ENCODE measurements at places on chromosomes 7 and 10.
A peak's percentile ranks its signal among the peaks of the same experiment; 100 is the strongest.

DNA sequence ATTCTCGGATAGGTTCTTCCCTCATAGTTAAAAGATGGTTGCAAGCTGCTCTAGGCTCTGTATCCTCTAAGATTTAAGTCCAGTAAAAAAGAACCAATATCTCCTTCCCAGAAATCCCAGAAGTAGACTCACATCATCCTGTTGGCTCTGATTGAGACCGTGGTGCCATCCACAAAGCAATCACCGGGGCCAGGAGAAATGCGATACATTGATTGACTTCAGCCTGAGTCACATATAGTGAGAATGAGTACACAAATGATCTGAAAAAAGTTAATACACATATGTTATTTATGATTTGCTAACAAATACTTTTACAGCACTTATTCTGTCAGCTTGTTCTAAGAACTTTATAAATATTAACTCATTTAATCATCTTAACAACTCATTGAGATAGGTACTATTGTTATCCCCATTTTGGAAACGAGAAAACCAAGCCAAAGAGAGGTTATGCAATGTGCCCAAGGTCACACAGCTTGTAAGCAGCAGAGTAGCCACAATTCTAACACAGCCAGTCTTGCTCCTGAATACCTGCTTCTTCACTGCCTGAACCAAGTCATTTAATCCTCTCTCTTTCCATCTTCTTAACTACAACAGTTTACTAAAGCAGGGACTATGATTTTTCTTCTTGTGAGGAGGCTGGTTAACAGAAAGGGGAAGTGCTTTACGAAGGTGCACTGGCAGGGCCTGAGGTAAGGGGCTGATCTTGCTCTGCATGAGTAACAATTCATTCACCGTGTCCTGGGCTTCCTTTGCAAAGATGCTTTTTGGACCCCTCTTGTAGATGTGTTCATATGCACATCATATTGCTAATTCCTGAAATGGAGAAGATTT is 177.0 kb downstream of the REEP3 start:
- DNase-seq, result no peak

DNA sequence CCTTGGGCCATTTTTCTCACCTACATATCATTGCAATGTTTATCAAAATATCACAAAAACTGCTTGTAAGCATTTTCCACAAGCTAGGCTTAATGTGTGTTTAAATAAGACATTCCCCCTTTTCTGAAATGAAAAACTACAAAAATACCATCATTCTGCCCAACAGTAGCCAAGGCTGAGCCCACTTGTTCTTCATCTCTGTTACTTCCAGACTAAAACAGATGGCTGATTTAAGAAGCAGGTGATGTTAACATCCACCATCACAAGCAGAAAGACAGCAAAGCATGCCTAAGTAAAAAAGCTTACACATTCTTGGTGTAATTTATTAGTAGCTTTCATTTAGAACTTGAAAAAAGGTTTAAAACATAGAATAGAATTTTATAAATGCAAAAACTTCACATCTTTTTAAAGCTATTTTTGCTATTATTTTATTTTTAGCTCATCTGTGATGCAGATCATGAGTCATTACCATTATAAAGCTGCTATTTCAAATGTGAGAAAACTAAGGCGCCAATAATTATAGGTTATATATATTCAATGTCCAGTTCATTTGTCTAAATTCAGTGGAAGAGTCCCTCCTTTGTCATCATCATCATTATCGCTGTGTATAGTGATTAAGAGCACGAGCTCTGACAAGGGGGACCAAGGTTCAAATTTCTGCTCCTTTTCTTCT is 109.4 kb downstream of the RELN start:
- DNase-seq, result no peak

- no peak for DNase-seq
Measured at GRCh38 chr10:16945593-16945992, 128.4 kb upstream of the RSU1 start.

DNA sequence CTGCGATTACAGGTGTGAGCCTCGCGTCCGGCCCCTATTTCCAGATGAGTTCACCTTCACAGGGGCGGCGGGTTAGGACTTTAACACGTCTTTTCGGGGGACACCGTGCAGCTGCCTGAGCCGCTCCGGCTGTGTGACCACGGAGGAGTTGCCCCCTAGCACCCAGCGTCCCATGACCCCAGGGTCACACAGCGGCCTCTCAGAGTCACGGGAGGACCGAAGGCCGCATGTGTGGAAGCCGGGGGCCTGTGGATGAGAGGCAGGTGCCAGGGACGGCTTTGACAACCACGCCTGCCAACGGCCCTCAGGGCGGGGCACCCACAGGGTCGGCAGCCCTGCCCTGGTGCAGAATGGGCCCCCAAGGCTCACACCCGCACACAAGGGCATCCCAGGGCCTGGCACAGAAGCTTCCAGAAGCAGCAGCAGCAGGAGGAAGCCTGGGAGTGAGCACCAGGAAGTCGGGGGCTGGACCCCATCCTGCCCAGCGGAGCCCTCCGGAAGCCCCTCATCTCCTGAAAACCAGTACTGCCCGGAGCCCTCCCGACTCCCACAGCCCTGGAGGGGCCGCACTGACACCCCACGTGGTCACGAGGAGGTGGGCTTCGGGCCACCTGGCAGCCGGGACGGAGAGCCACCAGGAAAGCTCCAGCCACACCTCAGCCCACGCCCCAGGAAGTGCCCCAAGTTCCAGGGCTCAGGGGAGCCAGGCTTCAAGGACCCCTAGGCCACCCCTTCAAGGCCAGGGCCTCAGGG is 32.7 kb downstream of the ADAP1 start:
- no peak for DNase-seq

DNA sequence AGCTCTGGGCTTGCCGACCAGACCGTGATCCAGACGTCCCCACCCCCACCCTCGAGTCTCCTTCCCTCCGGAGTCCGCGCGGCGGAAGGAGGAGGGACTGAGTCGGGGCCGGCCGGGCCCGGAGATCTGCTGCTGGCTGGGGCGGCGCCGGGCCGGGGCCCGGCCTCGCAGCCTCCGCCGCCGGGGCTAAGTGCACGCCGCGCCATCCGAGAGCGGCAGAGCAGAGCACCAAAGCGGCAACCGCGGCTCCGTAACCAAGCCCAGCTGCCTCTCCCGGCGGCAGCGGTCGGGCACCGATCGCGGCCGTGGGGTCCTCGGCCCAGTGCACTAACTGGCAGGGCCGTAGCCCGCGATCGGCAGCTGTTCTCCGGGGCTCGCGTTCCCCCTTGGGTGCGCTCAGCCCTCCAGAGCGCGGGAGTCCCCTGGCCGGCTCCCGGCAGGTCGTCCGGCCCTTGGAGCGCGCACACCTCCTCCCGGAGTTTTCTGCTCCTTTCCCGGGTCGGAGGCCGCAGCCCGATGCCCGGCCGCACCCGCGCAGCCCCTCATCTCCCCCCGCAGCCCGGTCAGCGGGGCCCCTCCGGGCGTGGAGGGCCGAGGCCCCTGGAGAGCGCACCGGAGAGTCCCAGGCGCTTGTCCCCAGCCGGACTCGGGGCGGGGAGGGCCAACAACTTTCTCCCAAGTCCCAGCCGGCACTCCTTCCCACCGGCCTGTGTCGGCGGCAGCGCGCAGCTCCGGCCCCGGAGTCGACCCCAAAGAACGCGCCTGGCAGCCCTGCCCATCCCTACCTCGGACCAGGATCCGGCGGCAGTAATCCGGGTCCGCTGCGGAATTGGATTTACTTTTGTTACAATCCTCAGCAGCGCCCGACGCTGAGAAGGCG is 799 bp downstream of the VAX1 start:
- peak; percentile 92 for DNase-seq

GRCh38 chr10:59611048-59611447 is 98.6 kb downstream of the SLC16A9 start:
- no peak for DNase-seq

DNA sequence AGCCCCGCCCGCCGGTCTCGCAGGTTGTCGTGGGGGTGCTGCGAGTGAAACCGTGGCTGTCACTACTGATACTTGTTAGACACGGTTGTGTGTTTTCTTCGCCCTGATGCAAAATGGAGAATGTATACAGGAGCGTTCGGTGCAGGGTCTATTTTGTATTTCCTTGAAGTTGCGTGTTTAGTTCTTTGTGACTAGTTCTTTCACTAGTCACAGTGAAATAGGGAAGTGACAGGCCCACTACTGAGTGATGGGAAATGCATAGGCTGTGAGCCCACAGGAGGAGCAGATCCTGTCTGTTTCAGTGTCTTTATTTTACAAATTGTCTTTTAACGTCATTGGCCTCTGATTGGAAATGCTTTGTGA is 675 bp downstream of the ABRAXAS2 start:
- no peak for DNase-seq

- peak; percentile 88 for DNase-seq
Measured at GRCh38 chr7:159144758-159145489, at the start of gene VIPR2. VIPR2 (minus strand) TSS chr7:159144867; CDS start chr7:159144771, 96 bp downstream.

DNA sequence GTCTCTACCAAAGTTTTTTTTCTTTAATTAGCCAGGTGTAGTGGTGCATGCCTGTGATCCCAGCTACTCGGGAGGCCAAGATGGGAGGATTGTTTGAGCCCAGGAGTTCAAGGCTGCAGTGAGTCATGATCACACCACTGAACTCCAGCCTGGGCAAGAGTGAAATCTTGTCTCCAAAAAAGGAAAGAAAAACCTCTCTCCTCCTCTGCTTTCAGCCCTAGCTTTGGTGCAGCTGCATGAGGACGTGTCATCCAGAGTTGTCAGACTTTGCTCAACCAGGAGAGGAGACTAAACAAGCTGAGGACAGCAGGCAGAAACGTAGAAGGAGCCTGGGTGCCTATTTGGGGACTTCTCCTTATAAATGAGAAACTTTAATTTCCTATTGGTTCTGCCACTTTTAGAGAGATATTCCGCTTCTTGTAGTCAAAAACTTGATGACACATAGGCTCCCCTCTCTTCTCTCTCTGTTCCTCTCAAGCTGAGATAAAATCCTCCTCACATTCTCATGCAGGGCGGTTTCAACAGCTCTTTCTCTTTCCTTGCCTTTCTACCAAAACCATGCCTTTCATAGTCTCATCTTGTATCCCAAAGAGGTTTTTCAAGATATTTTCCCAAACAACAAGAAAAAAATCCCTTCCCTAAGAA is 205.4 kb downstream of the ARHGAP12 start:
- DNase-seq, result no peak

GRCh38 chr7:141872931-141873330 is 31.6 kb upstream of the PRSS37 start:
- no peak for DNase-seq

DNA sequence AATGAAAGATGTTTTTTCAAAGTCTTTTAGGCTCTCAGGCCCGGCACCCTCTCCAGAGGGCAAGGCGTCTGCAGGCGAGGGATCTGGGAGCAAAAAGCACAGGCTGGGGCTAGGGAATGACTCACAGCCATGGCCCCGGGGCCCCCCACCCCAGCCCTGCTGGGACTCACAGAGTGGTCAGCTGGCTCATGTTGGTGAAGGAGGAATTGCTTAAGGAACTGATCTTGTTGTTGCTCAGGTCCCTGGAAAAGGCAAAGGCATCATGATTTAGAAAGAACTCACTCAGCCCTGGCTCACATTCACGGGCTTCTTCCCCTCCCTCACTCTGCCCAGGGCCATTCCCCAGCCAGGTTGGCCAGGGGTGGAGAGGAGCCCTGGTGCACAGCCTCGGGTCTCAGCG is 151.5 kb downstream of the SLIT1 start:
- peak; percentile 56 for DNase-seq

DNA sequence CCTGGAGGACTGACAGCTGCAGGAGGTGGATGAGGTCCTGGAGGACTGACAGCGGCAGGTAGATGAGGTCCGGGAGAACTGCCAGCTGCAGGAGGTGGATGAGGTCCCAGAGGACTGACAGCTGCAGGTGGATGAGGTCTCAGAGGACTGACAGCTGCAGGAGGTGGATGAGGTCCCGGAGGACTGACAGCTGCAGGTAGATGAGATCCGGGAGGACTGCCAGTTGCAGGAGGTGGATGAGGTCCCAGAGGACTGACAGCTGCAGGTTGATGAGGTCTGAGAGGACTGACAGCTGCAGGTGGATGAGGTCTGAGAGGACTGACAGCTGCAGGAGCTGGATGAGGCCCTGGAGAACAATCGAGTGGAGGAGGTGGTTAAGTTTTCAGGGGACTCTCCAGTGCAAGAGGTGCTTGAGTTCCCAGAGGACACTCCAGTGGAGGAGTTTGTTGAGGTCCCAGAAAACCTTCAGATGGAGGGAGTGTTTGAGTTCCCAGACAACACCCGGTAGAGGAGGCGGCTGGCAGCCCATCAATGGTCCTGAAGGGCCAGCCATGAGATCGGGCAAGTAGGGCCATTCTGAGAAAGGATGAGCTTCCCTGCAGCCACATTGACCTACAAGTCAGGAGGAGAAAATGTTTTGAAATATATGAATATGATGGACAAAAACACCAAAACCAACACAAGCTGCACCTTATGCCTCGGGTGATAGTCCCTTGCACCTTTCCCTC is 4.7 kb upstream of the EIF5AL1 start:
- DNase-seq, result no peak

GRCh38 chr10:44334091-44334490 is 50.8 kb downstream of the CXCL12 start:
- DNase-seq, result no peak

- DNase-seq, result peak; percentile 77
Measured at GRCh38 chr7:155230169-155230593, 67.5 kb upstream of the INSIG1 start.

DNA sequence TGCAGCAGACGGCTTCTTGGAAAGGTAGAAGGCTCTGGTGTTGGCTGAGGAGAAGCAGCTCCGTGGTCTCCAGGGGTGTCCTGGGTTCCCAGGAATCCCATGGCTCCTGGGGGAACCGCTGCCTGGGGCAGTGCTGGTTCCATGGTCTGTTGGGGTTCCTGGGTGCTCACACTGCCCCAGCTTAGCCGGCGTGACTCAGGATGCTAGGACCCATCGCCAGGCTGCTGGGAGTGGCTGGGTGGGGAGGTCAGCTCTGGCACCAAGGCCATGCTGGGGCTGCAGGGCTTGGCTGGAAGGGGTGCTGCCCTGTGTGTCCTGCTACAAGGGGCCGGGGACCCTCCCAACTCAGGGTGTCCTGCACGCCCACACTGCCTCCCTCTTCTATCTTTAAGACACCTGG is 9.4 kb downstream of the MGMT start:
- no peak for DNase-seq

DNA sequence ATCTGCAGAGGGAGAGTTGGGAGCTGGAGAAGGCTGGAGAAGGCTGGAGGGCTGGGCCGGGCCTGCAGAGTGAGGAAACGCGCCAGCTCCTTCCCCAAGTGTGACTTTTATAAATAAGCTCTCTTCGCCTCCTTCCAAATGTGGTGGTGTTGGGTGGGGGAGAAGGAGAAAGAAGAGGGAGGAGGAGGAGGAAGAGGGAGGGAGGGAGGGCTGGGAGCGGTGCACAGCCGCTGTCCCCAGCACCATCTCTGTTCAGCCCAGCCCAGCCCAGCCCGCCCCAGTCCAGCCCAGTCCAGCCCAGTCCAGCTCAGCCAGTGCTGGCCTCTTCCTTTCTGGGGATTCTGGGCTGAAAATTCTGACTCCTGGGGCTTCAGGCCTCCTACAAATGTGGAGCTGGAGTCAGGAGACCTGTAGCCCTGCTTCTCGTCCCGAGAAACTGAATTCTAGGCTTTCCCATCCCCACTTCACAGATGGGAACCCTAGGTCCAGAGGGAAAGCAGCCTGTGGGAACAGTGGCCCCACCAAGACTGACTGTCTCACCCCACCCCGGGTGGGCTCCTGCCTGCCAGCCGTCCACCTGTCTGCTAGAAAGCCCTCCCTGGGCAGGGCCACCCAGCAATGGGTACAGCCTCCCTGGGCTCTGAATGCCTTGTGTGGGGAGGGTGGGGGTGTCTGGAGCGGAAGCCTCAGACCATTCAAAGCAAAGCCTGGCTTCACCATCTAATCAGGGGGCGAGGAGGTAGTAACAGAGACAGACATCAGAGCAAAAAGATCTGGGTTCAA is 2.3 kb downstream of the STX1A start:
- no peak for DNase-seq

GRCh38 chr7:90955641-90956207 is 308.5 kb upstream of the FZD1 start:
- DNase-seq, result no peak
